ENCODE measurements at places on chromosomes 5 and 9.

DNA sequence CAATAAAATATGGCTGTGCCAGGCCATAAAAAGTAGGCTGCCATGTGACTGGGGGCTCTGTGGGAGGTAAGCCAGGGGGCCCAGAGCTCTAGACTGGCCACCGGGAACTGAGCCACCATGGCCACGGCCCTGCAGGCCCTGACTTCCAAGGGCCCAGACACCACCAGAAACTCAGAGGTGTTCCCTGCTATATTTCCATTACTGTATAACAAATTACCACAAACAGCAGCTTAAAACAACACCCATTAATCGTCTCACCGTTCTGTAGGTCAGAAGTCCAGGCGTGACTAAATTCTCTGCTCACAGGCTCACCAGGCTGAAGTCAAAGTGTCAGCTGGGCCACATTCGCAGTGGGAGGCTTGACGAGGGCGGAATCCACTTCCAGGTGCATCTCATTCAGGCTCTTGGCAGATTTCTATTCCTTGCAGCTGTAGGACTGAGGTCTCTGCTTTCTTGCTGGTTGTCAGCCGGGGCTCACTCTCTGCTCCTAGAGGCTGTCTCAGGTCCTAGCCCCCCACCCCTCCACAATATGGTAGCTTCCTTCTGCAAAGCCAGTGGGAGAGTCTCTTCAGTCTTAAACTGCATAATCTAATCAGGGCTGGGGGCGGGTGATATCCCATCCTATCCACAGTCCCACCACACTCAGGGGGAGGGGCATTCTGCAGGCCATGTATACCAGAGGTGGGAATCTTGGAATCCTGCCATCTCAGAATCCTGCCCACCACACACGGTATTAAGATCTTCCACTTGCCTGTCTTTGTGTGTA, 125.4 kb downstream of the C5orf15 start:
- no peak for DNase-seq

DNA sequence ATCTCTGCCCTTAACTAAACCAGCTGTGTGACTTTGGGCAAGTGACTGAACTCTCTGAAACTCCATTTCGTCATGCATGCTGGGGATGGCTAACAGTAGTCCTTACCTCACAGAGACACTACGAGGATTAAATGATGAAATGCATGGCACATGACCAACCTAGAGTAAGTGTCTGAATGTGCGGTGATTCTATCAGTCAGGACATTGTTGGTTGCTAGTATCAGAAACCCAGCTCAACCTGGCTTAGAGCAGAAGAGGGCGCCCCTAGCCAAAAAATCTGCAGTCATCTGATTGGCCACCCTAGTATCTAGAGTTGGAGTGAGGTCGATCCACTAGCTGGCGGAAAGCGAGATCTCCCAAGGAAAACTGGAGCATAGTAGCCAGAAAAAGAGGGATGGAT, 25.2 kb downstream of the NEURL1B start:
- no peak for DNase-seq

DNA sequence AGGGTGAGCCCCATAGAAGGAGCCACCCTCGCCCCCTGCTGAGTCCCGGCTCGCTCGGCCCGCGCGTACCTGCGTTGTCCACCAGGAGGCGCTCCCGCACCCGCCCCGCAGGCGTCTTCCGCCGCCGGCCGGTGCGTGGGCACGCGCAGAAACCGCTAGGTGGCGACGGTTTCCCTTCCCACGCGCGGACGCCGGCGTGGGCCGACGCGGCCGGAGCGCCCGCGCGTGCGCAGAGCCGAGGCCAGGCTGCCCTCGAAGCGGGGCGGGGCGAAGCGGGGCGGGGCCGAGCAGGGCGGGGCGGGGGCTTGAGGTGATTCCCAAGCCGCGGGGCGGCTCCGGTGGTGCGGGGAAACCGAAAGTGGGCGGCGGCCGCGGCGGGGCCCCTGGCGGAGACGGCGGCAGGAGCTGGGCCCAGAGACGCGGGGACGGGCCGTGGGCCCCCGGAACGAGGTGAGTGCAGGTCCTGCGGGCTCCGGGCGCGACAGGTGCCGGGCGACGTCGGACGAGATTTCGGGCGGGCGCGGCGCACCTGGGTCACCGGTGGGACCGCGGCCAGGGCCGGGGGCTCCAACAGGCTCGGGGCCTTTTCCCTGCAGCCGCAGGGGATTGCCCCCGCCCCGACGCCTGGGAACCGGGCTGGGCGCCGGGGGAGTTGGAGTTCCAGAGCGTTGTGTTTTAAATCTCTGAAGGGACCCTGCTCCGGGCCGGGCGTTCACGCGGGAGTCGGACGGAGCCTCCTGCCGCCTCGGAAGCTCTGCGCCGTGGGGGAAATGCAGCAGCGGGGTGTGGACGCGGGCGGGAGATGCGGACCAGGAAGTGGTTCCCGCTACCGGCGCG, at the start of gene TDRD7:
TSS of gene TDRD7 (plus strand) at position 308 of the 837 bp plus-strand sequence. CDS start 16,370 bp downstream, outside the sequence.
- DNase-seq: peak; percentile 94

DNA sequence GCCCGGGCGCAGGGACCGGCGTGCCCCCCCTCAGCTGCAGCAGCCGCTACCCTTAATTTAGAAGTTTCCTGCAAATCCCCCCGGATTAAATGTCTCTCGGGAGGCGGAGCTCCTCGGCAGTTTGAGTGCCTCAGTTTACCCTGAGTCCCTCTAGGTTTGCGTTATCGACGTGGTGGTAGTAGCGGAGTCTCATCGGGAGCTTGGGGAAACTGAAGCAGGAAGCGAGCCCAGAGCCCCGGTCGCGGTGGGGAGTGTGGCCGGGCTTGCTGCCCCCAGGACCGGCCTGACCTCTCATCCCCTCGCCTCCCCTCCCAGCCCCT, 529 bp upstream of the TPM2 start:
- no peak for DNase-seq

GRCh38 chr9:21255538-21256212, 15.9 kb upstream of the IFNA14 start:
- no peak for DNase-seq

DNA sequence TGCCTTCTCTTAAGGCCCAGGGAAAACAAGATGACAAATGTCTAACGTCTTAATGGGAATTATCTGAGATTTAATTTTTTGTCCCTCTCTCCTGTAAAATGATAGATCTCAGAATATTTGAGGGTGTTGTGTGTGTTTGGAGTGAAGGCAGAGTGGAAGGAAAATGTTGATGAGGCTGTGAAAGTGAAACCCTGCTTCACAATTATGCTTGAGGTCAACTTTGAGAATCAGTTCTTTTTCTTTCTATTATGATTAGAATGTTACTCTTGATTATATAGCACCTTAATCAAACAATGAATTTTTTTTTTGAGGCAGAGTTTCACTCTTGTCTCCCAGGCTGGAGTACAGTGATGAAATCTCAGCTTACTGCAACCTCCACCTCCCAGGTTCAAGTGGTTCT, 5.5 kb upstream of the LOX start:
- no peak for DNase-seq

GRCh38 chr5:17426104-17426749, 71.8 kb upstream of the TAF11L2 start:
- no peak for DNase-seq

GRCh38 chr9:76379494-76379893, 14.7 kb downstream of the RFK start:
- DNase-seq: no peak

DNA sequence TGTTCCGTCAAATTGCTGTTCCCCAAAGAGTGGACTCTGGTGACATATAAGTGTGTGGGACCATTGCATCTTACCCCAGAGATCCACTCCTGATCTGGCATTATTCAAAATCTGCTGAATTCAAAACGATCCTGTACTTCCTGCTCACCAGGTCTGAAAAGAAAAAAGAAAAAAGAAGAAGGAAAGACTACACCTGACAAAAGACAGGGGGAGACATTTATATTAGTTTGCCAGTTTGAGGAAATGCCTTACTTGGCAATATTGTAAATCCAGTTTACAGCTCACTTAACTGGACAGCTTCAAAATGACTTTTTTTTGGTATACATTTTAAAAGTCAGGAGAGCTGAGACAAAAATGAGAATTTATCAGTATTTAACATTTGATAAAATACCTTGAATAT, 15.0 kb upstream of the GRHPR start:
- no peak for DNase-seq

DNA sequence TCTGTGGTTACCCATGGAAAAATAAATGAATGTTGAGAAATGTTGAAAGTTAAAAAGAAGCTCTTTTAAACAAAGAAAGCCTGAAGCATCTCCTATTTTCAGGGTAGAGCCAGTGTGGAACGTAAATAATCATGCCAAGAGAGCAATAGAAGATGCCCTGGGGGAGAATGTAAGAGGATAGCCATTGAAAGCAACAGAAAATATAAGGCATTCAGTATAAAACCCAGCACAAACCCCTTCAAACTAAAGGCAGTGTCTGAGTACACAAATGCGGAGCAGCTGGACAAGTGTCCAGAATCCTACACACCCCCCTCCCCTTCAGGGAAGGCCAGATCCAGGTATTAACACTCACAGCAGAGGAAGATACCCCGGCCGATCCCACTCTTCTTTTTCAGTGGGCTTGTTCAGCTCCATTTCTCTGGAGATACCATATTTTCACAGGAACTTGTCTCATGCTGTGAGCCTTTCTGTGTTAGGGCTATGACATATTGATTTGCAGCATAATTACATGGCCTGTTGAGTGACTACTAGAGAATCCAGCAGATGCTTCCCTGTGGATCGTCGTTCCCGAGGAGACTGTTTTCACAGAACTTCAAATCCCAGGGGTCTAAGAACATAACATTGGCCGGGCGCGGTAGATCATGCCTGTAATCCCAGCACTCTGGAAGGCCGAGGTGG, 101.2 kb downstream of the PLK2 start:
- no peak for DNase-seq

Data from HuH-7 (cell line).